ENCODE measurements at places on chromosomes 1 and 21. TPM values are rescaled to one million over a fixed set of nuclear protein-coding genes. Genes with fewer than 3 reads are reported as not detected.

The CNIH3 gene
- 4.2 TPM for total RNA-seq

The OR2T35 gene
- not detected for total RNA-seq

The MAP1LC3C gene
- total RNA-seq, result 5.7 TPM

The SAMD11 gene
- total RNA-seq, result 3.7 TPM

The ARHGEF16 gene
- 0.52 TPM for total RNA-seq

The FAM78B gene
- 1.0 TPM for total RNA-seq

The PADI3 gene
- not detected for total RNA-seq

The NOS1AP gene
- under 0.01 TPM for total RNA-seq

The RXFP4 gene
- total RNA-seq, result not detected

The SLC5A9 gene
- total RNA-seq, result not detected

The TTLL10 gene
- total RNA-seq, result not detected

The PGM1 gene
- 144 TPM for total RNA-seq

The SLC9C2 gene
- under 0.01 TPM for total RNA-seq

The SLC45A3 gene
- total RNA-seq, result 2.1 TPM

The NCMAP gene
- total RNA-seq, result 0.52 TPM

The GJA9 gene
- not detected for total RNA-seq

The KRTAP7-1 gene
- total RNA-seq, result not detected

The PLA2G2C gene
- total RNA-seq, result not detected

The TEX38 gene
- total RNA-seq, result not detected

The RSPH1 gene
- not detected for total RNA-seq

The GNAT2 gene
- total RNA-seq, result not detected

The TSACC gene
- total RNA-seq, result 2.1 TPM

The TMEM269 gene
- 0.52 TPM for total RNA-seq

The HTR1D gene
- not detected for total RNA-seq

The ESPN gene
- 0.52 TPM for total RNA-seq

The VHLL gene
- total RNA-seq, result not detected

The PTGER3 gene
- 2.6 TPM for total RNA-seq

The ABCA4 gene
- 2.1 TPM for total RNA-seq

The TNFRSF18 gene
- 1.6 TPM for total RNA-seq

The MRPL55 gene
- total RNA-seq, result 38.1 TPM

The TFF1 gene
- total RNA-seq, result not detected

The RIPPLY3 gene
- total RNA-seq, result not detected

The PTPN22 gene
- 1.0 TPM for total RNA-seq

The ACKR1 gene
- 4.7 TPM for total RNA-seq

The EPHX1 gene
- total RNA-seq, result 13.0 TPM

The PKP1 gene
- total RNA-seq, result 3.7 TPM

The C1orf146 gene
- total RNA-seq, result not detected

The IGSF3 gene
- 28.7 TPM for total RNA-seq

The OSCP1 gene
- total RNA-seq, result 17.2 TPM

The TCP10L gene
- total RNA-seq, result not detected

The FALEC gene
- total RNA-seq, result not detected

The VN1R5 gene
- not detected for total RNA-seq

The BTBD8 gene
- total RNA-seq, result 1.6 TPM

The KIAA1614 gene
- total RNA-seq, result 13.6 TPM

The BGLAP gene
- 1.0 TPM for total RNA-seq

The VSIG8 gene
- not detected for total RNA-seq

The TFF2 gene
- total RNA-seq, result not detected

The VANGL2 gene
- 2.1 TPM for total RNA-seq

The S1PR1 gene
- 21.9 TPM for total RNA-seq

All from skeletal muscle tissue (tissue), 5 donors.